ENCODE measurements at places on chromosomes 3 and 15.

- DNase-seq: no peak
Measured at GRCh38 chr3:64344721-64345207, 119.5 kb upstream of the PRICKLE2 start.

DNA sequence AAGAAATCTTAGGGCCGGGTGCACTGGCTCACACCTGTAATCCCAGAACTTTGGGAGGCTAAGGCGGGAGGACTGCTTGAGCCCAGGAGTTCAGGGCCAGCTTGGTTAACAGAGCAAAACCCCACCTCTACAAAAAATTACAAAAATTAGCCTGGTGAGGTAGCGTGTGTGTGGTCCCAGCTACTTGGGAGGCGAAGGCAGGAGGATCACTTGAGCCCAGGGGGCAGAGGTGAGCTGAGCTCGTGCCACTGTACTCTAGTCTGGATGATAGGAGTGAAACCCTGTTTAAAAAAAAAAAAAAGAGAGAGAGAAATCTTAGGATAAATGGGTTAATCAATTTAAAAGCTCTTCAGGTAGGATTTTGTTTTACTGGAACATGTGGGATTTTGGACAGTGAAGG is 31.2 kb upstream of the DUT start:
- no peak for DNase-seq

GRCh38 chr3:7659079-7659478 is 798.2 kb downstream of the GRM7 start:
- DNase-seq: no peak

DNA sequence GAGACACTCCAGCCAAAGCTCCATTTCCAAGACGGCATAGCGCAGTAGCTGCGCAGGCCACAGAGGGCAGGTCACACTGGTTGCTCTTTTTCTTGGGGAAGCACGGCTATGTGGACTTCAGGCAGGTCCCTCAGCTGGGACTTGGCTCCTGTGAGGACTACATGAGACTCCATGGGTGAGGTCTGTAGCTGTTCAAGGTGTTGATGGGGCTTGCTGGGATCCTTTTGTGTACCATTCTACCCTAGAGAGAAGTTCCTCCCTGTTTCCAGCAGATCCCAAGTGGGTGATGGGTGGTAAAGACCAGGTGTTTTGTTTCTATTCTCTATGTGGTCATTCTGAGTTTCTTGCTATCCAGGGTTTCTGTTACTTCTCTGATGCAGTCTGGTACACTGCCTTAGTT is 183.3 kb downstream of the LPP start:
- no peak for DNase-seq

DNA sequence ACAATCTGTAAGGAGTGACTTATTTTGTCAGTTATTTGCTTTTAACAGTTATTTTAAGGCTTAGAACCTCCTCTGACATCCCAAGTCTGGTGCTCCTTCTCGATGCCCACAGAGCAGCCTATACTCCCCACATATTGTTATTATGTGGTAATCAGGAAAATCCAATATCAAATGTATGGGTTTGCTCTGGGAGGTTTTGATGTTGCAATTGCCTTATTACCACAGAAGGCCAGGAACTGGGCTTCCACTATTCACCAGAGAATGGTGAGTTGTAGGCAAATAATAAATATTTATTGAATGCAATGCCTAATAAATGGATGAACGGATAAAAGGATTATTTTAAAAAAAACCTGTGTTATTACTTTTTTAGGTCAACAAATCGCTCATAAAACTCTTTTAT is 12.2 kb downstream of the NEK10 start:
- DNase-seq: no peak

DNA sequence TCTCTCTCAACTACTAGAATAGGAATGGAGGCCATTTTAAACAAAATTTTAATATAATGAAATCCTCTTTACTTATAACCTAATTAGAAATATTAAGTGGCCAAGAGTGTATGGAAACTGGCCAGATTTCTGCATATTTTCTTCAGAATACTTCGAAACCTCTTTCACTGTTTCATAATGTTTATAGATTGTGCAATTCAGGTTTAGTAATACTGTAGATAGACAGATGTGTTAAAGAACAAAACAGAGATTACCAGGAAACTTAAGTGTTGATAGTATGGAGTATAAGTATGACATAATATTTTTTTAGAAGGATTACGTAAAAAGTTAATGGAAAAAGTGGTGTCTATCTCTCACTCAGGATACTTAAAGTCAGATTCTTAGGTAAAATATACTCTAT is 4.7 kb downstream of the ABHD5 start:
- no peak for DNase-seq

DNA sequence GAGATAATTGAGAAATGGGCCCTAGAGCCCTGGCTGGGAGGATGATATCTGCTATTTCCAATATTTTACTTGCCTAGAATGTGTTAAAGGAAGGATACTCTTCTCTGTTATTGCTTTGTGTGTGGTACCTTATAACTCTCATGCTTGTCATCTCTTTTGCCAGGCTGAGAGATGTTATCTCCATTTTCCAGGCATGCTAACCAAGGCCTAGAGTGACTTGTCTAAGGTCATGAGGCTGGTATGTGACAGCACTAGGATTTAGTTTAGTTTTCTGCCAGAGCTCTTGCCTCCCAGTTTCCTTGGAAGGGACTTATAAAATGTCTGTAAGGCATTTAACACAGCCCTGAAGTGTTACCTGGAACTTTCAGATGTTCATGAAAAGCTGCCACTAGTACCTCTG is 1.4 kb downstream of the CLK3 start:
- DNase-seq: no peak

- DNase-seq: no peak
Measured at GRCh38 chr15:39239562-39239961, 341.3 kb upstream of the THBS1 start.

Data from stimulated activated CD4-positive, alpha-beta T cell treated with anti-CD3 and anti-CD28 coated beads, TNF-alpha, amount 100 ng/mL, for 48 hours (primary cell).